ENCODE measurements at places on chromosomes 2 and 18.

DNA sequence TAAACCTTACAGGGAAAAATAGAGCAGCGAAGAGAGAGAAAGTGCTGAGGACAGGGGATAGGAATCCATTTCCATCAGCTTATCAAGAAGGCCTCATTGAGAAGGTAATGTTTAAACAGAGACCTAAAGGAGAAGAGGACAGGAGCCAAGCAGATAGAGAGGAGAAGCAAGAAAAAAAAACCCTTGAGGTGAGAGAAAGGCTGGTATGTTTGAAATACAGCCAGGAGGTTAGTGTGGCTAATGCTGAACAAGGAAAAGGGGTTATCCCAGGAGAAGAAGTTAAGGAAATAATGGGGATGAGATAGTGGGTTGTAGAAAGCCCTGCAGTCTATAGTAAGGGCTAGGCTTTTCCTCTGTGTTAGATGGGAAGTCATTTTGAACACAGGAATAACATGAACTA lies 90.8 kb downstream of the GRB14 start:
- DNase-seq = no peak

DNA sequence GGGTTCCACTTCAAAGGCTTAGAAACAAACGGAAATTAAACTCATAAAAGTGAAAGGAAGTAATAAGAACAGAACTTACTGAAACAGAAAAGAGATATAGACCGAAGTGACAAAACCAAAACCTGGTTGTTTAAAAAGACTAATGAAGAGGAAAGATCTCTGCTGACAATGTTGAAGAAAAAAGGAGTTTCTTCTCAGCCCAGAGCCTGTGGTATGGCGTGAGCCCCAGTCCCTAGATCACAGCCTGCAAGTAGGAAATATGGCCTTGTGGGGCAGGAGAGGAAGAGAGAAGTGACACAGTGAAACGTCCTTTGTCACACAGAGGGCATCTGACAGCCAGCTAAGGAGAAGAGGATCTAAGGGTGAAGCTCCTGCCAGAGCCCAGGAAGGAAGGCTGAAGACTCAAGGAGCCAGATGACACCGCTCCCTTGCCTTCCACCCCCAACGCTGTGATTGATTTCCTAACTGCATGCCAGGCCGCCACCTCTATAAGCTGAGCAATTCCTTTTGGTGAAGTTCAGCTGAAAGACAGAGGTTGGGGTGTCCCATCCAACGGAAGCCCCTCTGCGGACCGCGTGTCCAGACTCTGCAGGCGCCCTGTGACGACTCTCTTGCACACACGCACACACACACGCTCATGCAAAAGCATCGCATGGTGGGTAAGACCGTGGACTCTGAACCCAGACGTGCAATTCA lies 141.1 kb downstream of the HDAC4 start:
- peak; percentile 46 for DNase-seq

DNA sequence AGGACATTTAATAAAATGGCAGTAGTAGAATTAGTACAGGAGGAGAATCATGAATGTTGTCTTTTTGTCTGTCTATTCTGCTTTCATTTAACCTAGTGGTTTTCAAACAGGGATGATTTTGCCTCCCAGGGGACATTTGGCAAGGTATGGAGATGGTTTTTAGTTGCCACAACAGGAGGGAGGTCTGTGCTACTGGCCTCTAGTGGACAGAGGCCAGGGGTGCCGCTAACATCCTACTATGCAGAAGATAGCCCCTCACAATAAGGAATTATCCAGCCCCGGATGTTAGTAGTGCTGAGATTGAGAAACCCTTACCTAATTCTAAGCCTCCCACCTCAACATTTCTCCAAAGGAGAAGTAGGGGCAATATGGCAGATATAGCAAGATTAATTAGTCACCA lies 18.3 kb downstream of the FASTKD2 start:
- DNase-seq = no peak

GRCh38 chr2:144515696-144516410 lies 4.1 kb downstream of the ZEB2 start:
- peak; percentile 74 for DNase-seq

DNA sequence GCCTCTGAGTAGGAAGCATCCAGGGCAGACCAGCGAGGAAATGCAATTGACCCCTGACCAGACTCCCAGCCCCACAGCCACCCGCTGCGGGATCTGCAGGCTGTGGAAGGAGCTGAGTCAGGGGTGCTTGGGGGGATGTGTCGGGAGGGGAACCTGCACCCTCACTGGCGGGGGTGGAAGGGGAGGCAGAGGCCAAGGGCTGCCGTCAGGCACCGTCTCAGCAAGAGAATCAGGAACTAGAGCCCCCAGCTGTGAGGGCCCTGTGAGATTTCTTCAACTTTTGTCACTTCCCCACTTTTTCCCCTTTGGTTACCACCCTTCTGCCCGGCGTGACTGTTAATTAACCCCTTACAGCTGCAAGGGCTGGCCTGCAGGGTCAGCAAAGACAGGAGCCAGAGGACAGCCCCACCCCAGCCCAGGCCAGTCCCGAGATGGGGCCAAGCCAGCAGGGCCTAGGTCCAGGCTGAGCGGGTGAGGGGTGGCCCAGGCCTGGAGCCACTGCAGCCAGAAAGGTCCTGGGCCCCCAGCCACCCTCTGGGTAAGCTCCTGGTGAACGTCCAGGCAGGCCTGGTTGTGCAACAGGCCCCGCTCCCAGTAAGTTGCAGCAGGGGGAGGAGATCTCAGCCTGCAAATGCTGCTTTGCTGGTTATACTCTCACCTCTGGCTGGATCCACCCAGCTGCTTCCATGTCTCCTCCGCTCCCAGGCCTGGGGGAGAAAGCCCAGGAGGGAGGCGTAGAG lies 147.0 kb upstream of the ID2 start:
- DNase-seq = peak; percentile 85

- DNase-seq = no peak
Measured at GRCh38 chr2:60296219-60296955, 257.1 kb downstream of the BCL11A start.

DNA sequence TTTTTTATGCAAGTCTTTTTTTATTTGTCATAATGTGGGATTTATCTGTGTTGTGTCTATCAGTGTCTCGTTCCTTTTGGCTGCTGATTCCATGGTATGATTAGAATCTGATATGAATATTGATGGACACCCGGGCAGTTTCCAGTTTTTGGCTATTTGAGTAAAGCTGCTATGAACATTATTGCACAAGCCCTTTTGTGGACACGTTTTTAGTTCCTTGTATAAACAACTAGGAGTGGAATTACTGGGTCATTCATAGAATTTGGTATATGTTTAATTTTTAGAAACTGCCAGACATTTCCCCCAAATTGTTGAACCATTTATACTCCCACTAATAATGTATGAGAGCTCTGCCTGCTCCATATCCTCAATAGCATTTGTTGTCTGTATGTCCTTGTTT lies 26.6 kb downstream of the HK2 start:
- no peak for DNase-seq

- DNase-seq = peak; percentile 24
Measured at GRCh38 chr2:42360493-42360889, 526 bp downstream of the COX7A2L start.

- DNase-seq = no peak
Measured at GRCh38 chr2:40430776-40431599, 20.9 kb downstream of the SLC8A1 start.

- no peak for DNase-seq
Measured at GRCh38 chr2:47530105-47530760, 127.3 kb downstream of the MSH2 start.

DNA sequence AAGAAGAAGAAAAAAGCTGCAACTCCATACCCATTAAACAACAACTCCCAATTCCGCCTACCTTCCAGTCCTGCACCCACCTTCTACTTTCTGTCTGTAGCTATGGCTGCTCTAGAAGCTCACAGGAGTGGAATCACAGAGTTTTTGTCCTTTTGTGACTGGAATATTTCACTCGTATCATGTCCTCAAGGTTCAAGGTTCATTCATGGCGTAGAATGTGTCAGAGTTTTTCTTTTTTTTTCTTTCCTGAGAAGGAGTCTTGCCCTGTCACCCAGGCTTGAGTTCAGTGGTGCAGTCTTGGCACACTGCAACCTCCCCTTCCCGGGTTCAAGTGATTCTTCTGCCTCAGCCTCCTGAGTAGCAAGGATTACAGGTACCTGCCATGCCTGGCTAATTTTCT lies 97.4 kb upstream of the ODC1 start:
- no peak for DNase-seq

DNA sequence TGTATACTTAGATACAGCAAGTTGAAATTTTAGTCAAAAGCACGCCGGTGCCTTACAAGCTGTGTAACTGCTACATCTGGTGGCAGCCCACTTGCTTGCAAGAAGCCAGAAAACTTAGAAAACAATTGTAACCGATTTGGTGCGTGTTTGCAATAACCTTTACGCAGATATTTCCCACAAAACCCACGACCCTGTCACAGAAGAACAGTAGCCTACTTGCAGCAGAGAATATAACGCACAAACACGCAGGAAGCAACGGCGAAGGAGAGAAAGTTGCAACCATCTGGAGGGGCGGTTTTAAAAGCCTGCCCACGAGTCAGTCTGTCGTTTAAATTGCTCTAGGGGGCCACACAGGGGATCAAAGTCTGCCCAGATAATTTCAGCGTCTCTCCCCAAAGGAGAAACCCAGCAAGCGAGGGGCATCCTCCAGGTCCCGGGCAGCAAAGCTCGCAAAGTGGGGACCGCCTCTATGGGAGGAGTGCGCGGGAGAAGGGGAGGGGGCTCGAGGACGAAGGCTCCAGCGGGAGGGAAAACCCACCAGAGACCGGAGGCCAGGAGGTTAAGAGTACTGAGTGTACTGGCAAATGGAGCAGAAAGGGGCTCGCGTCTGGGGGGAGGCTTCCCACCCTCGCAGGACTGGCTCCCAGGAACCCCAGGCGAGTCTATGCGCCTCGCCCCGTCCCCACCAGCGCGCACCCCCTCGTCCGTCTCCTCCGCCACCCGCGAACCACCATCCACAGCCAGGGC lies 1.1 kb downstream of the TLK1 start:
- DNase-seq = peak; percentile 77

DNA sequence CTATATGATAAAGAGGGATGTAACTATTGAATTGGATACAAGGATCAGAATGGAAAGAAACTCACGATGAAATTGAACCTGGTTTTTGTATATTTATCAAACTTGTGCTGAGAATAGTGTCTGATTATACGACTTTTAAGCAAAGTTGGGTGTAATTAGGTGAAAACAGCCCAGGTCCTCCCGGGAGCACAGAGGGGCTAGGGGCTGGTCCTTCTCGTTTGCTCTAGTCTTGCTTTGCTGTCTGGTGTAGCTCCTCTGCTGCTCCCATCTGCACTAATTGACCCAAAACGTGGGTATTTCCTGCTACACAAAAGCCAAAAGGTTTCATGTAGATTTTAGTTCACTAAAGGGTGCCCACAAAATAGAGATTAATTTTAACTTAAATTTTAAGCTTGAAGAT lies 58.7 kb downstream of the HK2 start:
- DNase-seq = no peak

GRCh38 chr2:158043181-158043948 lies 58.3 kb upstream of the UPP2 start:
- DNase-seq = peak; percentile 71

- DNase-seq = no peak
Measured at GRCh38 chr18:73407506-73407905, 539.7 kb upstream of the NETO1 start.

GRCh38 chr2:216366777-216367471 lies 5.4 kb downstream of the MARCHF4 start:
- no peak for DNase-seq

GRCh38 chr2:54809819-54810218 lies 86.4 kb downstream of the EML6 start:
- no peak for DNase-seq

GRCh38 chr18:33156906-33157470 lies 283.5 kb downstream of the CCDC178 start:
- no peak for DNase-seq

DNA sequence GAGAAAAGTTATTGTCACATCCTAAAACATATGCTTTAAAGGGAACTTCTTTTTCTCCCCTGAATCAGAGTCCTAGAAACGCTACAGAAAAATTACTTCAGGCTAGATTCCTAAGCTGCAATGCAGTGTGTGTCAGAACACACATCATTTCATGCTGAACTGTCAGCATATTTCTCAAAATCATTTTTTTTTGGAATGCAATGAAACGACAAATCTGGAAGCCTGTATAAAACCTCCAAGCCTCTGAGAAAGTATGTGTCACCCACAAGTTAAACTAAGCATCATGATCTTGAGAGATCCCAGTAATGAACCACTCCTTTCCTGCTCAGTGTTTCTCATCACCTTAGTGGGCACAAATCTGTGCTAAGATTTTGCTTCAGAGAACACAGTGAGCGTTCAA lies 276.2 kb downstream of the ZNF521 start:
- no peak for DNase-seq

GRCh38 chr18:12515550-12515949 lies 107.8 kb downstream of the PRELID3A start:
- peak; percentile 46 for DNase-seq

DNA sequence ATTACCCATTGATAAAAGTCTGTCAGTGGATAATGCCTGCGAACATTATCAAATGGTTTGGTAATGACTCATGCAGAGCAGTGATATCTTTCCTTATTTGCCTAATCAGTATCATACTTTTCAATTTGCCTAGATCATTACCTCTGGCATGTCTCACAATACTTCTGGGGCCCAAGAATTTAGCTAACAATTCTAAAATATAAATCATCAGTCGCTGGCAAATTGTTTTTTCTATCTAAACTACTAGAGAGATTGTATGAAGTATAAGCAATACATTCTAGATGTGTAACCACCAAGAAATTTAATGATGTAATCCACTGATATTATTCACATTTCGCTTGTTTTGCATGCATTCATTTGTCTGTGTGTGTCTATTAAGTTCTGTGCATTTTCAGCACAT lies 191.2 kb upstream of the CDH19 start:
- DNase-seq = no peak

DNA sequence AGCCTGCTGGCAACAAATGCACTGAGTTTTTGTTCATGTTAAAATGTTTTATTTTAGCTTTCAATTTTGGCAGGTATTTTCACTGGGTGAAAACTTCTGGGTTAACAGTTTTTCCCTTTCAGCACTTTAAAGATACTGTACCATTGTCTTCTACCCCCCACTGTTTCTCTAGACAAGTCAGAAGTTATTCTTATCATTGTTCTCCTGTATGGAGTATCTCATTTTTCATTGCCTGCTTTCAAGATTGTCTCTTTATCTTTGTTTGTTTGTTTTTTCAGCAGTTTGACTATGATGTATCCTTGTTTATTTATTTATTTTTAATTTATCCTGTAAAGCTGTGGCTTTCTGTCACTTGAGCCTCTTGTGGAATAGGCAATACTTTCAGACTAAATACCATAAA lies 277.0 kb downstream of the ICOS start:
- DNase-seq = no peak

DNA sequence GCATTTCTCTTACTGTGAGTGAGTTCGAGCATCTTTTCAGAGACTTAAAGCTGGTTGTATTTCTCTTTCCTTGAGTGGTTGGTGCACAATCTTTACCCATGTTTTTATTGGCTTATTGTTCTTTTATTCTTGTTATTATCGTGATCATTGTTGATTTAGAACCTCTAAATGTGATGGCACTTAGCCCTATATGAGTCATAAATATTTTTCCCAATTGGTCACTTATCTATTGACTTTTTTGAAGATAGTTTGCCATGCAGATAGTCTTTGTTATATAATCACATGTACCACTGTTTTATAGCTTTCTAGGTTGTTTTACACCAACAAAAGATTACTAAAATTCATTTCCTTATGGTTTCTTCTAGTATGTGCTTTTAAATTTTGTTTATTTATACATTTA lies 141.6 kb upstream of the MSH6 start:
- no peak for DNase-seq
